ENCODE measurements at places on chromosomes 2 and 18.
A peak's percentile ranks its signal among the peaks of the same experiment; 100 is the strongest.

GRCh38 chr2:208792766-208793165, 386.2 kb downstream of the PTH2R start:
- DNase-seq = no peak

- no peak for DNase-seq
Observed at GRCh38 chr2:159703491-159703890, 8.8 kb upstream of the MARCHF7 start.

- no peak for DNase-seq
Observed at GRCh38 chr2:172976116-172976515, 99.5 kb upstream of the MAP3K20 start.

- DNase-seq = no peak
Observed at GRCh38 chr2:32478889-32479620, 122.2 kb downstream of the BIRC6 start.

- no peak for DNase-seq
Observed at GRCh38 chr2:10814571-10815331, 2.2 kb upstream of the PDIA6 start.

GRCh38 chr2:198715302-198715835, 742.4 kb downstream of the SATB2 start:
- DNase-seq = no peak

- DNase-seq = no peak
Observed at GRCh38 chr2:96762529-96763311, 2.0 kb downstream of the CNNM4 start.

DNA sequence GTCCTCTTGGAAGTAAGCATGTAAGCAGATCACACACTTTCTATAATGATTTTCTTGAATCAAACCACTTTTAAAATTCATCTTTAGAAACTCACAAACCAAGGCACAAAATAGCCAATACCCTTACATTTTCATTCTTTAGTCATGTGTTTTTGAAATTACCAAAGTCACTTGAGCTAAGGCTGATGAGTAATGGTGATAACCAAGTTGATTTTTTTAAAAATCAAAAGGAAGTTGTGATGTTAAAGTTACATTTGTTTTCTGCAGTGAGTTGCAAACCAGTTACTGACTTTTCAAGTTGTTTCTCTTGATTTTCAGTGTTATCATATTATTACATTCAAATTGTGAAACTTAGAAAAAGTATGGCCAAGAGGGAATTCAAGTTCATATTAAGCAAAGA, 21.5 kb upstream of the IL18RAP start:
- DNase-seq = peak; percentile 49

- DNase-seq = no peak
Observed at GRCh38 chr2:23456881-23457760, 72.1 kb downstream of the KLHL29 start.

DNA sequence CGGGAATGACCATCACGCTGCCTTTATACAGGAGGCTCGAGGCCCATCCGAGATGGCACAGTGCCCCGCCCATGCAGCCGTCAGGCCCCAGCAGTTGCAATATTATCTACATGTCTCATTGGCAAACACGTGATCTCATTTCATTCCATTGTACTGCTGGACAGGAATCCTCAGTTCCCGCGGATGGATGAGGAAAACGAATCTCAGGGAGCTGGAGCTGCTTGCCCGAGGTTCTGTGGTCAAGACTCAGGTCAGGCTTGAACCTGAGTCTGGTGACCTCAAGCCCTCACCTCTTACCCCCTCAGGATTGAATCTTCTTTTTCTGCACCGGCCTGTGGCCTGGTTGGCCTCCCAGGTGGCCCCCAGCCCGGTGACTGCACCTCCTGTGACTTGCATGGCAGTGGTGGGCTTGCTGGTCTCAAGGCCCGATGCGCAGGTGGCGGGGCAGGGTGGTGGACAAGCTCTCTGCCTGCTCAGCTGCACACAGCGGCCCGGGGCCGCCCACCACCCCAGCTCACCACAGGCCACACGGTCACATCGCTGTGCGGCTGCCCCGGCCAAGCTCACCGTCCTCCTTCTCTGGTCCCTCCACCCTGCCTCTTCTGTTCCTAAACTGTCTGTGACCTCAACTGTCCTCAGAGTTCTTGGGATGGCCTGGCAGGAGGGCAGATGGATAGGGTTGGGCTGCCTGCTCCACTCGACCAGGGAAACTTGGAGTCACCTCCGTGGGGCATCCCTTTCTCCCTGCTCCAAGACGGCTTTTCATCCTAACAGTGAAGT, 52.0 kb upstream of the HS6ST1 start:
- DNase-seq = no peak
